ENCODE measurements at places on chromosomes 2 and 18.

GRCh38 chr18:25422230-25422629 is 70.3 kb upstream of the ZNF521 start:
- peak; percentile 8 for DNase-seq

DNA sequence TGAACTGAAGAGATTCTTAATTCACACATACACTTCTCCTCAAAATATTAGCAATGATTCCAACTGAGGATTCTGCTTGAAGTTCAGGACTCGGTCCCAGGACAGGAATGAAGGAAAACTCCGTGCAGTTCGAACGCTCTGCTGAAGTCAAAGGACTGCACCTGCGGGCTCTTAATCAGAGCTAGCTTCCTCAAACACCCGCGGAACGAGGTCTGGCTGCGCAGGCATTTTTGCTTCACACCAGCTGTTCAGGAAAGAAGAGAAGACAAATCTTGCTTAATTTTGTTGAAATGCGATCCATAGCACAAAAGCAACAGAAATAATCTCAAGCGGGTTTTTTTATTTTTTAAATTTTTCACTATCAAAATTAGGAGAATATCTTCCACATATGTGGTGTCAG is 175.6 kb downstream of the LAMA1 start:
- DNase-seq: no peak

GRCh38 chr2:54665436-54665856 is 58.0 kb upstream of the EML6 start:
- no peak for DNase-seq

- DNase-seq: no peak
Observed at GRCh38 chr18:42106784-42107183, 151.8 kb downstream of the PIK3C3 start.

DNA sequence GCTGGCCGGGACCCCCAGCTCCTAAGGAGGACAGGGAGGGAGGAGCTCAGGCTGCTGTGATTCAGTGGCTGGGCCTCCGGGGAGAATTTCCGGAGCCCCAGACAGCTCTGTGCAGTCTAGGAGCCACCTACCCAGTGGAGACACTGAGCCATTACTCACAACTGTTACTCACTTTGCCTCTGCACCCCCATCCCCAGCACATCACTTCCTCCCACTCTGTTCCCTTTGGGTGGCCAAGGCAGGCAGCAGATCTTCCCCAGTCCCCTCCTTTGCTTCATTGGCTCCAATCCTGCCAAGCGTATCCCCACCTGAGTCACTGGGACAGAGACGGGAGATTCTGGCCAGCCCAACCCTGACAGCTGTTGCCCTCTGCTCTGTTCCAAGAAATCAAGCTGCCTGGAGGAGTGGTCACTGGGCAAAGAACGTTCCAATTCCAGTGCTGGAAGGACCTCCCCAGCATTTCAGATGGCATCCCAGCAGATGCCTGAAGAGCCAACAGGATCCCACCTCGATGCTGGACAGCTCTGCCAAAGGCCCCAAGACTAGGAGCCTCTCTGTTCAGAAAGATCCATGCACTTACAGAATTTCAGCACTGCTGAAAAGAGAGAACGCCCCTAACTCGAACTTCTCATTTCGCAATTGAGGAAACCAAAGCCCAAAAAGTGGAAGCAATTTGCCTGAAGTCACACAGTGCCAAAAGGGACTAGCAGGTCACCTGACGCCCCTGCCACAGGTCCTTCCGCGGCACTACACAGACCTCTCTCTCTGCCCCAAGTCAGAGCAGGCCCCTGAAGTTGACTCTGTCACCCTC is 68.3 kb downstream of the TNS1 start:
- DNase-seq: peak; percentile 88
